NCI-H510A (cell line): ENCODE measurements at places on chromosomes 11 and 22.

GRCh38 chr11:62544581-62545436 is 1.8 kb downstream of the AHNAK start:
- DNase-seq, result no peak

GRCh38 chr11:1230456-1231395 is 7.9 kb downstream of the MUC5B start:
- no peak for DNase-seq

- no peak for DNase-seq
Measured at GRCh38 chr11:129944696-129945095, 49.3 kb upstream of the NFRKB start.

GRCh38 chr11:18748766-18749365 is 22.9 kb upstream of the IGSF22 start:
- DNase-seq, result no peak

GRCh38 chr11:105034813-105035620 is at the start of gene CASP1:
TSS of gene CASP1 (minus strand) at chr11:105035144. CDS start at chr11:105035113, 31 bp downstream.
- no peak for DNase-seq

- no peak for DNase-seq
Measured at GRCh38 chr11:61694602-61694939, 14.4 kb downstream of the DAGLA start.

DNA sequence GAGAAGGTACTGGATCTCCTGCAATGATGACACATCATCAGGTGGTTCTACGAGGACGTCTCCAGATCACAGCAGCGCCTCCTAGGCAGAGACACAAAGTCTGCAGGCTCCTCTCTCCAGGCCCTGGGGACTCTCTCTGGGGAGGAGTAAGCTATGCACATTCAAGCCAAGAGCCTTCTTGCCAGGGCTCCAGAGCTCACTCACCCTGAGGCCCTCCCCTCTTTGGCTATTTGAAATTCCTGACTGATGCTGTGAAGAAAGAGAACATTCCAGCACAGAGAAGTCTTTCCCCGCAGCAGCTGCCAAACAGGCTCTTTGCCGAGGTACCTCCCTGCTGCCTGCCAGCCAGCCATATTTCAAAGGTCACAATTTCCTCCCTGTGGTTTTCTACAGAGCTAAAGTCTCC is 204.9 kb downstream of the CSNK2A3 start:
- DNase-seq, result no peak

DNA sequence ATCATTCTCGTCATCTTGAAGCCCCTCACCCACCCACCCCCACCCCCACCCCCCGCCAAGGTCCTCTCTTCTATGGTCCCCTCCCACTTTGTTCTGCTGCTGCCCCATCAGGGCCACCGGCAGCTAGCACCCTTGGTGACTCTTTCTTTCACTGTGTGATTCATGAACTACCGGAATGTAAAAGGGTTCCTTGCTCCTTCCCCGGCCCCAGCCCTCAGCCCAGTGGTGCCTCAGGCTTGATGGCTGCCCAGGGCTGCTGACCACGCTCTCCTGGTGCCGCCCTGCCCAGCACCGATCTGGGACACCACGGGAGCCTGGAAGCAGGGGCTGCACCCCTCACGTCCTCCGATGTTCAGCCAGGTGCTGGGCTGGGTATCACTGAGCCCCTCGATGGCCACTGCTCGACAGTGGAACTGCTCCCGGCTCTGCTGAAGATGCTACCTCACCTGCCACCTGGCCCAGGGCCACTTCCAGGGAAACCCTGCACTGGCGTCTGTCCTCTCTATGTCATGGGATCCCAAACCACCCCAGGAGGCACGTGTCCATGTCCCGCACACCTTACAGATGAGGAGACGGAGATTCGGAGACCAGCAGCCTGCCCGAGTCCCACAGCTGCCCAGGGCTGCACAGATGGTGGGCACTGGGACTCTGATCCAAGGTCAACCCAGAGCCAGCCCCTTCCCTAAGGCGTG is 39.7 kb downstream of the IGLL5 start:
- no peak for DNase-seq

GRCh38 chr22:21106000-21106399 is 60.3 kb downstream of the LRRC74B start:
- no peak for DNase-seq

- DNase-seq, result no peak
Measured at GRCh38 chr22:24315367-24315966, 44.8 kb downstream of the SPECC1L start.

DNA sequence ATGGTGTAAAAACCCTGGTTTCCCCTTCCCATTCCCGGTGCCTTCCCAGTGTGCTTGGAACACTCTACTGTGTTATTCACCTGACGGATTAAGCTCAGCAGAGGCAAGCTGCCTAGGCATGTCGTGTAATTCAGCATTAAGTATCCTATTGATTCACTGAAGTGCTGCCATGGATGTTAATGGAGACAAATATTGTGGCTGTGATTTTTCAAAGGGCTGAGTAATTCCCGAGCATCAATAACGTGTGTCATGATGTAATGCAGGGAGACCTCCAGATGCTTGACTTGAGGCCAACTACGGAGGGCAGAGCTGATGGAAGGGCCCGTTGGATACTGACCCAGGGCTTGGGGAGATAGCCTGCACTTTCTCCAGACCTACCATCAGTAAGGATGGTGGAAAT is 269.0 kb downstream of the ST3GAL4 start:
- no peak for DNase-seq

- no peak for DNase-seq
Measured at GRCh38 chr11:9972989-9973388, 309.1 kb downstream of the SWAP70 start.

- DNase-seq, result no peak
Measured at GRCh38 chr22:39169797-39170466, 17.5 kb upstream of the CBX7 start.

- no peak for DNase-seq
Measured at GRCh38 chr22:36239150-36239400, 252 bp downstream of the APOL2 start.

DNA sequence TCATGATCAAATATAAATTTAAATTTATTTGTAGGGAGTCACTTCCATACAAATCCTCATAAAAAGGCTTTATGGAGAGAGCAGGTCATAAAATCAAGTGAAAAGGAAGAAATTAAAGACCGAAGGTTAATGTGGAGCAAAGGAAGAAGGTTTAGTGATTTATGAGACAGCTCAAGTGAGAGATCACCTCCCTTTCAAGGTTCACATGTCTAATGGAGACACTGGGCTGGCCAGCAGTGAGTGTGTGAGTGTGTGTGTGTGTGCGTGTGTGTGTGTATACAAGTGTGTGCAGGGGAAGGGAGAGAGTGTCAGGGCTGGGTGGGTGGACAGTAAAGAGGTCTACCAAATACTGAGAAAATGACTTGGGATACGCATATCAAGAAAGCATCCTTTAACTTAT is 251.2 kb downstream of the FAT3 start:
- DNase-seq, result no peak

GRCh38 chr11:92393218-92393617 is 168.6 kb downstream of the FAT3 start:
- DNase-seq, result no peak
